ENCODE measurements at places on chromosomes 1 and 21.

DNA sequence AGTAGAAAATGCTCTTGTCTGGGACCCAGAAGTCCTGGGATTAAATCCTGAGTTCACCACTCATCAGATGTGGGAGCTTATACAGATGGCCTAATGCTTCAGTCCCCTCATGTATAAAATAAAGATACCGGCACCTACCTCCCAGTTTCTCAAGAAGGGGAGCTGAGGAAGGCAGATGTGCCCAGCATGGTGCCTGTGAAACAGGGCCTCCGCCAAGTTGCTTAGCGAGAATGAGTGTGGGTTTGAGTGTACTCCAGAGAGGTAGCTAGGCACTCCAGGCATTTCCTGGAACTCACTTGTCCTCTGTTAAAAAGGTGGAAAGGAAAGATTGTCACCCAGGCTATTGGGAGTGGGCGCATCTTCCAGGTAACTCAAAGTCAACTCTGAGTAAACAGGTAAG is 37.8 kb downstream of the IER5 start:
- no peak for DNase-seq

- no peak for DNase-seq
Observed at GRCh38 chr1:4699376-4700301, 45.2 kb downstream of the AJAP1 start.

- no peak for DNase-seq
Observed at GRCh38 chr1:112244131-112244530, 151.9 kb upstream of the CTTNBP2NL start.

GRCh38 chr1:118047006-118047649 is 117.6 kb downstream of the WDR3 start:
- no peak for DNase-seq

DNA sequence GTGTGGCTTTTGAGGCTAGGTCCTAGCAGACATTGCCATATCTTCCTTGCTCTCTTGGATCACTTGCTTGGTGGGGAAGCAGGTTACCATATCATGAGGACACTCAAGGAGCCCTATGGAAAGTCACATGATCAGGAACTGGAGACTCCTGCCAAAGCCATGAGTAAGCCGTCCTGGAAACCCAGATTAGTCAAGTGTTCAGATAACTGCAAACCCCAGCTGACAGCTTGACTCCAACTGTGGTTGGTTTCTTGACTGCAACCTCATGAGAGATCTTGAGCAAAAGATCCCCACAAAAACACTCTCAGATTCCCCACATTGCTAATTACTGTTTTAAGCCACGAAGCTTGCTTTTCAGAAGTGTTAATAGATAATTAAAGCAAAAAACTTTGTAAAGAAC is 58.6 kb downstream of the CACNA1E start:
- no peak for DNase-seq

DNA sequence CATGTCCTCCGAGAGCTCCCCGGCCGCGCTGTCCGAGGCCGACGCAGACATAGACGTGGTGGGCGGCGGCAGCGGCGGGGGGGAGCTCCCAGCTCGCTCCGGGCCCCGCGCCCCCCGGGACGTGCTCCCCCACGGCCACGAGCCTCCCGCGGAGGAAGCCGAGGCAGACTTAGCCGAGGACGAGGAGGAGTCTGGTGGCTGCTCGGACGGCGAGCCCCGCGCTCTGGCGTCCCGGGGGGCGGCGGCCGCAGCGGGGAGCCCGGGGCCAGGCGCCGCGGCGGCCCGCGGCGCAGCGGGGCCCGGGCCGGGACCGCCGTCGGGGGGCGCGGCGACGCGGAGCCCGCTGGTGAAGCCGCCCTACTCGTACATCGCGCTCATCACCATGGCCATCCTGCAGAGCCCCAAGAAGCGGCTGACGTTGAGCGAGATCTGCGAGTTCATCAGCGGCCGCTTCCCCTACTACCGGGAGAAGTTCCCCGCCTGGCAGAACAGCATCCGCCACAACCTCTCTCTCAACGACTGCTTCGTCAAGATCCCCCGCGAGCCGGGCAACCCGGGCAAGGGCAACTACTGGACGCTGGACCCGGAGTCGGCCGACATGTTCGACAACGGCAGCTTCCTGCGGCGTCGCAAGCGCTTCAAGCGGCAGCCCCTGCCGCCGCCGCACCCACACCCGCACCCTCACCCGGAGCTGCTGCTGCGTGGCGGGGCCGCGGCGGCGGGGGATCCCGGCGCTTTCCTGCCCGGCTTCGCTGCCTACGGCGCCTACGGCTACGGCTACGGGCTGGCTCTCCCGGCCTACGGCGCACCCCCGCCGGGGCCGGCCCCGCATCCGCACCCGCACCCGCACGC is 547 bp downstream of the FOXD2 start:
- DNase-seq: no peak

- no peak for DNase-seq
Observed at GRCh38 chr1:230381585-230381984, 44.5 kb downstream of the PGBD5 start.

GRCh38 chr1:186671136-186671825 is 8.9 kb downstream of the PTGS2 start:
- DNase-seq: no peak

DNA sequence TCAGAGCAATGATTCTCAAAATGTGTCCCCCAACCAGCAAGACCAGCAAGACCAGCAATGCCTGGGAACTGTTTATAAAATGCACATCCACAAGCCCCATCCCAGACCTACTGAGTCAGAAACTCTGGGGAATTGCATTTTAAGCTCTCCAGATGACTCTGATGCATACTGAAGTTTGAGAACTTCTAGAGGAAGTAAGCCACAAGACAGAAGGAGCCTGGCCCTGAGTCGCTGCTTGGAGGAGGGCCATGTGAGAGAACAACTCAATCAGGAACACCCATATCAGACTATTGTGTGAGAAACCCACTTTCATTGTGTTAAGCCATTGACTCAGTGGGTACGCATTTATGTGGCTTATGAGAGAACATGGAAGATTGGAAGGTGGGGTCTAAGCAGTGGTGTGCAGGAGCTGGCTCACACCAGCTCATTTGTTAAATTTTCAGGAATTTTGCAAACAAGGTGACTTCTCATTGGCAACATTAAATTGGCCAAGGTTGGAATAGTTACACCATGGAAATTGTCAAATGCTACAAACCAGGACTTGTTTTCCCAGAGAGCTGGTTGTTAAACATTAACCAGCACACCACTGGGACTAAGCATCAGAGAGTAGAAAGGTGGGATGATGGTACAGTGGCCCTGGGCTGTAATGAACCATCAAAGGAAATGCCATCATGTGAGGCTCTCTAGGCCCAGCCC is 38.9 kb downstream of the ATP1A1 start:
- no peak for DNase-seq

DNA sequence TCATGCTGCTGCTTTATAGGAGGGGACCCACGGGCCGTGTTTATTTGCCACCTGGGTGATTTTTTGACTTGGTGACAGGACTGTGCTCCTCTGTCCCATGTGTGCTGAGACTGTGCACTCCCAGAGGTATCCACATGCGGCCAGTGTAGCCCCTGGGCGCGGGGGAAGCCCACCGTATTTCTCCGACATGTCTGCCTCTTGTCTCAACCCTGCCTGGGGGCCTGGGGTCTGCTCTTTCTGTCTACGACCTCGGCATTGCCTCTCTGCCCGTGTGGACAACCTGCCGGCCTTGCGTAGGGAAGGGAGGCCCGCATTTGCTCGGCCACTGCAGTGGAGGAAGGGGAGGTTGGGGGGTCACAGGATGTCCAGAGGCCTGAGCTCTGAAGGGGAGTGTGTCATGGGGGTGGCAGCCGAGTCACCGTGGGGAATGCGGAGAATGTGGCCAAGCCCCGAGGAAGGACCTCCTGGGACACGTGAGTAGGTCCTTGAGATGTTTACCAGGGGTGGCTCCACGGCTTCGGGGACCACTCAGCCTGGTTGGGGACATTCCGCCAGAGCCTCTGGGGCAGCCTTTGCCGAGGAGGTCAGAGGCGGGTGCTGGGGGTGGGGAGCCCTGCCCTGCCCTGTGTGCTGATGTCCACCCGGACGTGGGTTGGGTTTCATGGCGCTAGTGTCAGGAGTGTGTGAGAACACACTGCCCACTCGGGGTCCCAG is 11.0 kb downstream of the PRKCZ start:
- DNase-seq: no peak

DNA sequence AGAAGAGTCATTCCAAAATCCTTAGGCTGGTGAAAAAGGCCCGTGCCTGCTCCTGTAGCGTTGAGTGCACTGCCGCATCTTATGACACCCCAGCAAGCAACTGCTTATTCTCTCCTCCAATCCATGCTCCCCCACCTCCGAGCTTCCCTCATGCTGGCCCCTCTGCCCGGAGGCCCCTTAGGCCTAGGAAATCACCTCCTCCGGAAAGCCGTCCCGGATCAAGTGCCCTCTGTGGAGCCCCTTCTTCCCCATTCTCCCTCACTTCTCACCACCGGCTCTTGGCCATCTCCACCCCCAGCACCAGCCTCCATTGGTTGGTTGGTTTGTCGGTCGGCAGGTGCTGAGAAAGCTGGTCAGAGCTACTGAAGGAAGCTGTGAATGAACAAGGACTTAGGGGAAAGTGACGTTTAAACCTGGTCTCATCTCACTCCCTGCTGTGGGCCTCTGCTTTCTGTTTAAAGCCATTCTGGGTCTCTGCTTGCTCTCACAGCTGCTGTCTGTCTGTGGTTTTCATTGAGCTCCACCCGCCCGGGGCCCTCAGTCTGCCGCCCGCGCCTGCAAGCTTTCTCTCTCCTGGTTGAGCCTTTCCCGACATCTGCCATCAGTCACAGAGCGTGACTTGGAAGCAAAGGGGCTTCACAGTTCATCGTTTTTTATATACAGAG is 122.2 kb downstream of the KCNN3 start:
- DNase-seq: no peak

DNA sequence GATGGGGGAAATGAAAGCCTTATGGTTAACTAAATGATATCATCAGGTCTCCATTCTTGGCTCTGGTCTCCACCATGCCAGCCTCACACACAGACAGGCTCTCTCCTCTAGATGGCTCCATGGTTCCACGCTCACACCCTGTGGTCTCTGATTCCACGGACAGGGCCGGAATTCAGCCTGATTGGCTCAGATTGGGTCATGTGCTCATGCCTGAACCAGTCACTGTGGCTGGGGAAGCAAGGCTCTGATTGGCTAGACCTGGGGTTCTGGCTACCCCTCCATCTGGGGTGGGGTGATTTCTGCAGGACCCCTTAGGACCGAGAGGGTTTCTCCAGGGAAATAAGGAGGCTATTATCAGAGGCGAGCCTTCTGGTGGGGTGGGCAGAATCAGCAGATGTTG is 277.0 kb downstream of the PTPRU start:
- DNase-seq: peak; percentile 73

DNA sequence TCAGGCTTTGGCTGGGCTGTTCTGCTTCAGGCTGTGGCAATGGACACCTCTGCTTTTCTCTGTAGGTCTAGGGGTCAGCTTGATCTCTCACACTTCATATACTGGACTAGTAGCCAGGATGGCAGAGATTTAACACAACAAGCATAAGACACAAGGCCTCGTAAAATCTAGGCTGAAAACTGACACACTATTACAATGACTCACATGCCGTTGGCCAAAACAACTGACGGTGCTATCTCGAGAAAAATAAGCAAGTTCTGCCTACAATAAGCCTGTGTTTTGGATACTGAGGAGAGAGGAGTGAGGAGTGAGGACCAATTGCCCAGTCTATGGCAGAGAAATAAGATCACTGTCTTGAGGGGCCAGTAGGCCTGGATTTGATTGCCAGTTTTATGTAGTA is 840.7 kb upstream of the ADAMTS5 start:
- DNase-seq: no peak

DNA sequence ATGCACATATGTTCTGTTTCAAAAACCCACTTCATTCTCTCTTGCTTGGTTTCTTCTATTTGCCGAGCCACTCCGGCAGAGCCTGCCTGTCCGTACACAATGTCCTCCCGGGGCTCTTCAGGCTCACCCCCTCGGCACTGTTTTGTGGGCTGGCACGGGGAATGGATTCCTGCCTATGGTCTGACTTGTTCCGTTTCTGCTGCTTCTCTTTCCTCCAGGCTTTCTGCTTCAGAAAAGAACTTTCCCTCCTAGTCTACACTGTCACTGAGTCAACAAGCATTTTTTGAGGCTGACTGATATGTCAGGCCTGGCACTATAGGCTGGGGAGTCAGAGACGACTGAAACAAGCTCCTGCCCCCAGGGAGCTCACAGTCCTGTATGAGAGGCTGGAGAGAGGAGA is 28.4 kb upstream of the SARS1 start:
- no peak for DNase-seq

DNA sequence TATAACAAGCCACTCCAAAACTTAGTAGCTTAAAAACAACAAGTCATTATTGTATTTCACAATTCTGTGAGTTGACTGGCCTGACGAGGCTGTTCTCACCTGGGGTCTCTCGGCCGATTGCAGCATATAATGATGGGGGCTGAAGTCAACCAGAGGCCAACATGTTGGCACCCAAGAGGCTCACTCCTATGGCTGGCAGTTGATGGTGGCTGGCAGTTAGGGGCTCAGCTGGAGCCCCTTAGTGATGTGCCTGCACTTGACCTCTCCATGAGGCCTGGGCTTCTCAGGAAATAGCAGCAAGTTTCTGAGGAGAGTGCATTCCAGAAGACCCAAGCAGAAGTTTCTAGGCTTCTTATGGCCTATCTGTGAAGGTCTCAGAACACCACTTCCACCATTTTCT is 459.4 kb downstream of the NPHP4 start:
- no peak for DNase-seq

DNA sequence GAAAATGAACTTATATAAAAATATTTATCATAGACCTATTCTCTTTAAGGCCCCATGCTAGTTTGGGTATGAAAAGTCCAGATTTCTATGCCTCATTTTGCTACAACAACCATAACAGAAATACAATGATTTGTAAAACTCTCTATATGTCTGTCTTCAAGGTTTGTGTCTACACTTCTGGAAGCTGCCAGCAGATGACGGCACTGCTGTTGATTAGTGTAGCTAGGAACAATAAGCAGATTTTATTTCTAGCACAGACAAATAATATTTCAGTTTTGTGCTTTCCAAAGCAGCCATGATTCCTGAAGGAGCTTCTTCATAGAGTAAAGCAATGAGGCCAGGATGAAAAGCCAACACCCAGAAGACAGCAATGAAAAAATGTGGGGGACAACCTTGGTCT is 779.6 kb upstream of the ADGRL2 start:
- no peak for DNase-seq

- DNase-seq: peak; percentile 44
Observed at GRCh38 chr1:91997607-91998195, 32.1 kb upstream of the EPHX4 start.

DNA sequence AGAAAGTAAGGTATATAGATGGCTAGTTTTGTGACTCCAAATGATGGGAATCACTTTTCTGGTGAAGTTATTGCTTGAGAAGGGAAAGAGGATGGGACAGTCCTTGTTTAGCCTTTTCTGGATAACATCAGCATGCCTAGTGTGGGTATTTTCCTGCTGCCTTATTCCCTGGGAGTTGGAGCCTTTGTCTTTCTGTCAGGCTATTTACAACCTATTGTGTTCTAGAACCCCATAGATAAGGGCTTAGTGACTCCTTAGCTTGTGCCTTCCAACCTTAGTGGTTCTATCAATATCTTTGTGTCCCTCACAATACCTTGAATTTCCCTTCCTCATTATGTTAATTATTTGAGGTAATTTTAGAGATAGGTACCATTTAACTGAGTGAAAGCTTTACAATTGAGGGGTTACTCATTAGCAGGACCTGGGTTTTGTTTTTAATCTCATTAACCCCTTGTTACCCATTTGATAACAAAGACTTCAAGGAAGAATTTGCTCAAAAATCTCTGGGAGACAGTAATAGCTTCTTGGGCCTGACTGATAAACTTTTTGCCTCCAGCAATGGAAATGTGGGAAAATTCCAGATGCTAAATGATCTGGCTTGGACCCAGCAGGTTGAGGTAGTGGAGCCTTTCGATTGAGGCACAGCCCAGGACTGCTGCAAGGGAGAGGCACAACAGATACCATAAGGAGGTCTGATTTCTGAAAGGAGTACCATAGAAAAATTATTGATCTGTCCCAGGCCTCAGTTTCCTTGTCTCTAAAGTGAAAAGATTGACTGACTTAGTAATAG is 49.0 kb downstream of the CACHD1 start:
- no peak for DNase-seq

All from iPS-NIHi11 (cell line).